ENCODE measurements at places on chromosomes 11 and 22.
A peak's percentile ranks its signal among the peaks of the same experiment; 100 is the strongest.

- no peak for DNase-seq
Measured at GRCh38 chr11:72411623-72412419, 22.5 kb downstream of the CLPB start.

DNA sequence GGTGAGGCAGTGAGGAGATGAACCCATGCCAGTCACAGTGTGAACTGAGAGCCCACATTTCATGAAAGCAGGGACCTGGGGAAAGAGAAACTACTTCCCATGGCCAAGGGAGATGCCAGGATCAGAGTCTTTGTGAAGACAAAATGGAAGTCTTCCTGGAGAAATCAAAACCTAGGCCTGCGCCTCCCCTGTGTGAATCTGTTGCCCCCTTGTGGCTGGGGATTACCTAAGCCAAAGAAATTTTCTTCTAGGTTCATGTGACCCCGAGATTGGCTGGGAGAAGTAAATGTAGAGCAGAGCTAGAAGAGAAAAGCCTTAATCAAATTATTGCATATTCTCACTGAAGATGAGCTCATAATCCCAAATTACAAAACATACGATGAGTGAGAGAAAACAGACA is 1075.3 kb downstream of the TBC1D22A start:
- peak; percentile 14 for DNase-seq

DNA sequence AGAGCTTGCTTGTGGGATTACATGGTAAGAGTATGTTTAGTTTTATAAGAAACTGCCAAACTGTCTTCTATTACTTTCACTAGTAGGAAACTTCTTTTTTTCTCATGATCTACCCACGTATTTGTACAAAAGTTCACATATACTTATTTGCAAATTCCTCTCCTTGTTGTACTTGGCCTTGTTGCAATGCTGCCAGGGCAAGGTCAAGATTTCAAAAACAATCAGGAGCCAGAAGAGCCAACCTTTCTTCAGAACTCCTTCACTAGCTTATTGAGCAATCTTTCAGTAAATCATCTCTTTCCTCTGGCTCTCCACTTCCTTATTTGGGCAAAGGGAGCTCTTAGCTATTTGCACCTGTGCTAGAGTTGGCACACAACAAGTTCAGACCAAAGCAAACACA is 9.7 kb downstream of the SRSF8 start:
- DNase-seq, result peak; percentile 71

- no peak for DNase-seq
Measured at GRCh38 chr11:35814081-35814695, 129.7 kb upstream of the LDLRAD3 start.

DNA sequence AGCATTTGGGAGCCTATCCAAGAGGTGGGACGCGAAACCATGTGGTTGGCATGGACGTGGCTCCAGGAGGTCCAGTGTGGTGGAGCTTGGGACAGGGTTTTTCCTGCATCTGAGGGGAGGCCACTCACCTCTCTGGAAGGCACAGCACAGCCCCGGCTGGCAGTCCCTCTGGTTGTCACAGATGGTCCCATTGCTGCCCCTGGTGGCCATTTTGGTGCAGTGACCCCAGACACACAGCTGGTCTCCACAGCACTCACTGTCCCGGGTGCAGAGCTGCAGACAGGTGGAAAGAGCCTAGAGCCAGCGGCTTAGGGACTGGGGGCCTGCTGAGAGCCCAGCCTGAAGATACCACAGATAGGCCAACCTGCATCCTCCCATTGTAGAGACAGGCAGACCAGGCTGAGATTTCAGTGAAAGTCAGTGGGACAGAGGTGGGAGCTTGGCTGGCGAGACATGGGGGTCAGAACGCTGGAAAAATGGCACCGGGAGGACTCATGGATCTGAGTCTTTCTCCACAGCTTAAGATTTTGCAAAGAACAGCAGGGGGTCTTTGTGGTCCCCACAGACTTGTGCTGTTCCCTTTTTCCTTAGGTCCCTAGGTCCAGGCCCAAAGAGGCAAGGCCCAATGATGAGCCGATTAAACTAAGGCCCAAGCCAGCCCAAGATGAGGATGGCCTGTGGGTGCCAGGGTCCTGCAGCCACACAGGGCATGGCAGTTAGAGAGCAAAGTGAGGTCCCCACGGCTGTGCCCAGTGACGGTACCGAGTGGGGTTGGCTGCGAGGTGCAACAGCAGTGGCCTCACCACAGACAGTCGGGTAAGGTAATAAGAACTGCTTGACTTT is 41.4 kb downstream of the DKK3 start:
- peak; percentile 28 for DNase-seq

- DNase-seq, result no peak
Measured at GRCh38 chr11:60343094-60343704, 16.1 kb downstream of the MS4A6E start.
